ENCODE measurements at places on chromosomes 13 and 19.

DNA sequence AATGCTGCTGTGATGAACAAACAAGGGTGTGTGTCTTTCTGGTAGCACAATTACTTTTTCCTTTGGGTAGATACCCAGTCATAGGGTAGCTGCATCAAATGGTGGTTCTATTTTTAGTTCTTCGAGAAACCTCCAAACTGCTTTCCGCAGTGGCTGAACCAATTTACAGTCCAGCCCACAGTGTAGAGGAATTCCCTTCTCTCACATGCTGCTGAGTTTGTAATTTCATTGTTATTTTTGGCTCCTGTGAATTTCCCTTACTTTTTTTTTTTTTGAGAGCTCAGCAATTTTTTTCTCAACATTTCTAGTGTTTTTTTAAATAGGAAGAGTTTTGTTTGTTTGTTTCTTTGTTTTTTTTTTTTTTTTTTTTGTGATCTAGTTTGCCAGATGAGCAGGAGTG, 37.5 kb upstream of the ADGRE1 start:
- DNase-seq, result no peak

- DNase-seq, result peak; percentile 10
These were observed 25.7 kb upstream of the TPP2 start for GRCh38 chr13:102571075-102571474.

DNA sequence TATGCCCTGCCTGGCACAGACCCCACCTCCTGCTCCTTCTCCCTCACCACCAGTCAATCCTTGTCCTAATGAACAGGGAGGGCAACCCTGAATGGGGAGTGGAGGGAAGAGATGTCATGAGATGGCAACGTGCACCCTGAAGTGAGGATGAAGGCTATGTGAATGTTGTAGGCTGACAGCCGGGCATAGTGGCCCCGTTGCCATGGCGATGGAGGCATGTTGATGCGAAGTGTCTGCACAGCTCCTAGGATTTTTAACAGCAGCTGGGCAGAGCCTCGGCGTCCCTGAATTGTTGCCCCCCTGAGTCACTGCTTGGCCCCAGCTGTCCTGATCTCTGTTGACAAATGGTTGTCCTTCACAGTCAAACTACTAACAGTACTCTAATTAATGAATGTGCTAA, 4.8 kb upstream of the ALOX5AP start:
- peak; percentile 34 for DNase-seq

- no peak for DNase-seq
These were observed 72.4 kb downstream of the TSHZ3 start for GRCh38 chr19:31276831-31277230.

- DNase-seq, result no peak
These were observed 4.8 kb upstream of the ANGPTL8 start for GRCh38 chr19:11234486-11235075.

GRCh38 chr19:6362351-6362801, 1.0 kb downstream of the CLPP start:
- no peak for DNase-seq

GRCh38 chr19:4969292-4969771, 419 bp downstream of the KDM4B start:
- DNase-seq, result no peak

DNA sequence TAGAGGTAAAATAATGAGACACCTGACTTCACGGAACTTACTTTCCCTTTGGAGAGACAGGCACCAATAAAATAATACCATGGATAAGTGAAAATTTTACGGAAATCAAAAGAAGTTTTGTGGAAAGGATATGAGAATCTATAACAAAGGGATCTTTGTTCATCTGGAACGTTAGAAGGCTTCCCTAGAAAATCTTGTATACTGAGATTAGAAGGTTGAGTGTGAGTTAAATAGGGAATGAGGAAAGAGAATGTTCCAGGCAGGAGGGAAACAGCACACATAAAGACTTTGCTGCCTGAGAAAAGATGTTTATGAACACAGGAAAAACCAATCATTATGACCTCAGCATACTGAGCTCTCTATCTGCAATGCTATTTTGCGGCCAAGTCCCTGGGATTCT, 19.6 kb upstream of the RAP2A start:
- DNase-seq, result no peak

GRCh38 chr13:44853641-44854040, 135.6 kb downstream of the NUFIP1 start:
- no peak for DNase-seq

Measured in ELF-1 (cell line).